ENCODE measurements at places on chromosomes 6 and 20.

DNA sequence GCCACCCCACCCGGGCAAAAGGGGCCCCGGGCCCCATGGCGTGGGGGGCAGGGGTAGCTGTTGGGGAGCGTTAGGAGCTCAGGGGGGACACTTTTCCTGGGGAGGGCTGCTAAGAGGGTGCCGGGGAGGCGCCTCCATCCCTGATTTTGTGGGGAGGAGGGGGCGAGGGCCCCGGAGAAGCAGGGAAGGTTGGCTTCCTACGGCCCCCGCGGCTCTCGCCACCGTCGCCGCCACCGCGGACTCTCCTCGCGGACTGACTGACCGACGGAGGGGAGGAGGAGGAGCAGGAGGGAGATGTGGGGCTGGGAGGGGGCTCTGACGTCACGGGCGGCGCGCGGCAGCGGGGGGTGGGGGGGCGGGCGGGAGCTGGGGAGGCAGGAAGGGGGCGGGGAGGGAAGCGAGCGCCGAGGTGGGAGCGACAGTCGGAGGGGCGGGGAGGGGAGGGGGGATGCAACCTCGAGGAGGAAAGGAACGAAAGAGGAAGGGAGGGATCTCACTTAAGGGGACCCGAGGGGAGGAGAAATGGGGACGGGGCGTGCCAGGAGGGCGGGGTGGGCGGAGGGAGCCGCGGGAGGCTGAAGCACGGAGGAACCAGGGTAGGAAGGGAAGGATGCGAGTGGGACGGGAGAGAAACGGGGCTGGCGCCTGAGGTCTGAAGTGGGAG is 5.1 kb downstream of the GABBR1 start:
- DNase-seq, result peak; percentile 37

GRCh38 chr6:149230712-149231460 is 86.6 kb upstream of the TAB2 start:
- no peak for DNase-seq

- DNase-seq, result no peak
These were observed 33.6 kb downstream of the MAFB start for GRCh38 chr20:40655451-40655850.

DNA sequence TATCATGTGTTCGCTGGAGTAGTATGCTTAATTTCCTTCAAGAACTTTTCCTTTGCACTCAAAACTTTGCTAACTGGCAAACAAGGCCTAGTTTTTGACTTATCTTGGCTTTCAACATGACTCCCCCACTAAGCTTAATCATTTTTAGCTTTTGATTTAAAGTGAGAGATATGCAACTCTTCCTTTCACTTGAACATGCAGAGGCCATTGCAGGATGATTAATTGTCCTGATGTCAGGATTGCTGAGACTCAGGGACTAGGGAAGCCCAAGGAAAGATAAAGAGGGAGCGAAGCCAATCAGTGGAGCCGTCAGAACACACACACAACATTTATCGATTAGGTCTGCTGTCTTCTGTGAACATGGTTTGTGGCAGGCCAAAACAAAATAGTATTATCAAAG is 491.4 kb downstream of the CBLN4 start:
- no peak for DNase-seq

GRCh38 chr6:43725643-43726580 is 38.3 kb upstream of the MRPS18A start:
- no peak for DNase-seq

- no peak for DNase-seq
These were observed 10.4 kb downstream of the FAM110A start for GRCh38 chr20:843912-844311.

DNA sequence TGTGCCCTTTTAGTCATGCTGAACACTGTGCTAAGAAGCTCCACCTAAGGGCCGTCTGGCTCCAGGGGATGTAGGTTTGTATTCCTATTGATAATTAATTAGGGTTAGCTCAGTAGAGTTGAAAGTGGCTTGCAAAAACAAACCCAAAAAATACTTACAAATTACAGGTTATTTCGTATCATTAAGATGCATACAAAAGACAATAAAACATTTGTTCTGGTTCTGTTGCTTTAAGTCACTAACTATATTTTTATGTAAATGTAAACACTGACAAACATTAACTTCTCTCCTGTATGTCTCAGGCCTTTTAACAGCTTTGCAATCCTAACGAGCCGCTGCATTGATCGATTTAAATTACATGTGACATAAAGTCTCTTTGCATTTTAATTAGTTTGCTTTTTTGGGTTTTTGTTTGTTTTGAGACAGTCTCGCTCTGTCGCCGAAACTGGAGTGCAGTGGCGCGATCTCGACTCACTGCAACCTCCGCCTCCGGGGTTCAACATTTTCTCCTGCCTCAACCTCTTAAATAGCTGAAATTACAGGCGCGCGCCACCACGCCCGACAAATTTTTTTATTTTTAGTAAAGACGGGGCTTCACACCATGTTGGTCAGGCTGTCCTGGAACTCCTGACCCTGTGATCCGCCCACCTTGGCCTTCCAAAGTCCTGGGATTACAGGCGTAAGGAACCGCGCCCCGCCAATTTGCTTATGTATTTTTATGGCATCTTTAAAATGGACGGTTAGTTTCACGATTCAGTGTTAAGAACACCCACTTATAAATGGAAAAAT is 110.9 kb downstream of the HFE start:
- no peak for DNase-seq

DNA sequence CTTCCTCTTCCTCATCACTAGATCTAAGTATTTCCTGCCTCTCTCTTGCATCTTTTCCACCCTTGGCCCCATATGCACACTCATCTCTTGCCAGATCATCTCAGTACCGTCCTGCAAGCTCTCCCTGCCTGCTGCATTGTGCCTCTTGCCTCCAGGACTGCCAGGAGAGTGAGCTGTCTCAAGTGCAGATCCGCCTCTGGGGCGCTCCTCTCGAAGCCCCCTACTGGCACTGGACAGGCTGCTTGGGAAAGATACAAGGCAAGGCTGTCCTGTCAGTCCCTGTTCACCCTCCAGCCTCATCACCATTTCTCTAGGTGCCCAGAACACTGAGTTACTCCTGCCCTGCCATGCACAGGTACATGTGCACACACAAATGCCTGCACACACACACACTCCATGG is 10.2 kb downstream of the SYNDIG1 start:
- DNase-seq, result no peak

- no peak for DNase-seq
These were observed 18.4 kb upstream of the TFAP2A start for GRCh38 chr6:10433322-10433721.

DNA sequence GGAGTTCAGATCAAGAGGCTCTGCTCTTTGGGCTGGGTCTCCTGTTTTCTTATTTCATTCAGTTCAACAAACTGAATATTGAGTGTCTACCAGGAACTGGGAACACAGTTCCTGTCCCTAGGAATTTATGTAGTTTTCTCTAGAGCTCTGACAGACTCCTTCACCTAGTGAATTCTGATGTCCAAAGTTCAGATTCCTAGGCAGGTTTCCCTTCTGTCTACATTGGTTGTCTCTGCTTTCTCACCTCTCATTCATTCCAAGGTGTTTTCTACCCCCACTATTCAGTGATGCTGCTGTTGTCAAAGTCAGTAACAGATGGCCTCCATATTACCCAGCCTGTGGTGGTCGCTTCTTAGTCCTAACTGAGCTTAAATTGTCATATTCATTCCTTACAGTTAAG is 4.4 kb downstream of the SMIM13 start:
- DNase-seq, result no peak

GRCh38 chr6:170290296-170291128 is at the start of gene DLL1:
DLL1 (minus strand) TSS chr6:170291078; CDS start chr6:170290139, 939 bp downstream.
- DNase-seq, result no peak

GRCh38 chr20:20664795-20665589 is 47.5 kb downstream of the RALGAPA2 start:
- DNase-seq, result no peak

GRCh38 chr20:50215926-50216325 is 25.3 kb downstream of the CEBPB start:
- no peak for DNase-seq

- no peak for DNase-seq
These were observed 407.1 kb upstream of the RUNX2 start for GRCh38 chr6:44920952-44921491.

GRCh38 chr6:136788069-136788902 is 4.0 kb downstream of the MAP3K5 start:
- no peak for DNase-seq

- DNase-seq, result no peak
These were observed 278.5 kb upstream of the MARCKS start for GRCh38 chr6:113578691-113579090.

GRCh38 chr20:48761023-48761785 is 66.6 kb downstream of the PREX1 start:
- DNase-seq, result no peak

GRCh38 chr6:75349262-75349984 is 64.8 kb upstream of the TMEM30A start:
- no peak for DNase-seq

DNA sequence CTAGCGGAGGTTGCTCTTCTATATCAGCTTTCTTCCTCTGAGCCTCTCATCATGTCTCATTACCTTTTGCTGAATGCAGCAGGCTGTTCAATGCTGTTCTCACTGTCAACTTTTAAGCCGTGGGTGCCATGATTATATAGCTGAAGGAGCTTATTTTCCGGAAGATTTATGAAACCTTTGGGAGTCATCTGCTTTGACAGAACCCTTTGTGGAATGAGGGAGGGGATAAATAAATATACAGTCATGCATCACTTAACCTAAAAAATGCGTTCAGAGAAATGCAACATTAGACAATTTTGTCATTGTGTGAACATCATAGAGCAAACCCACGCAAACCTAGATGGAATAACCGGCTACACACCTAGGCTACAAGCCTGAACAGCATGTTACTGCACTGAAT is 102.2 kb upstream of the AKAP12 start:
- DNase-seq, result no peak

GRCh38 chr6:118306392-118307238 is 241.5 kb upstream of the PLN start:
- DNase-seq, result no peak

DNA sequence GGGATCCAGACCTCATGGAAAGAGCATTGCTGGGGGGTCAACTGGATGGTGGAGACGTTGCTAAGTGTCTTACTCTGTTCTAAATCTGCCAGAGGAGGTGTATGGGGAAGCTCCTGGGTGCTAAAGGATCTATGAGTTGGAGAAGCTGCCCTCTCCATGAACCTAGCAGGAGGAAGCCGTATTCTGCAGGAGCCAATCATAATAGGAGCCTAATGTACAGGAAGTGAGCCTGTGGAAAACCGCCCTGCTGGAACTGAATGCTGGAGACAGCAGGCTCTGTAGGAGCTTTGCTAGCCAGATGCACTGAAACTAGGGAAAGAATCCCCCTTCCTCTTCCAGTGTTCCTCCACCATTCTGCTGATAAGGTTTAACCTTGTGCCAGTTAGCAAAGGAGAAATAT is 10.9 kb downstream of the CASP8AP2 start:
- DNase-seq, result no peak

- DNase-seq, result no peak
These were observed 70.6 kb downstream of the UBE3D start for GRCh38 chr6:82995066-82995465.

GRCh38 chr6:168190646-168191443 is 111.8 kb upstream of the FRMD1 start:
- no peak for DNase-seq

DNA sequence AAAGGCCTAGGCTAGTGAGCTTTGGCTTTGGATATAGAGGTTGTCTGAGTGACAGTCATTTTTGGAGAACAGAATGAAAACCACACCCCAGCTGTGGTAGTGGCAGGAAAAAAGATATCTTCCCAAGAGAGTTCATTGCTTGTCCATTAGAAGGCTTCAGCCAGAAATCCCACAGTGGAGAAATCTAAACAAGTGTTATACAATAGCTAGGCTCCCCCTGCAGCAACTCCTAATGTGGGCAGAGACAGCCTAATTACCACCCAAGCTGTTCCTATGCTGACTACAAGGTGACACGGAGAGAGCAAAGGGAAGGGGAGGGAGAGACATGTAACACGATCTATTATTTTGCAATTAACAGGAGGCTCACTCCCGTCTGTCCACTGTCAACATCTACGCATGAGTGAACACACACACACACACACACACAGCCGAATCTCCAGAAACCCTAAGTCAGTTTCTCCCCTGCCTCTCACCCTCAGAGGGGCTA is 147.5 kb upstream of the TCF21 start:
- no peak for DNase-seq

DNA sequence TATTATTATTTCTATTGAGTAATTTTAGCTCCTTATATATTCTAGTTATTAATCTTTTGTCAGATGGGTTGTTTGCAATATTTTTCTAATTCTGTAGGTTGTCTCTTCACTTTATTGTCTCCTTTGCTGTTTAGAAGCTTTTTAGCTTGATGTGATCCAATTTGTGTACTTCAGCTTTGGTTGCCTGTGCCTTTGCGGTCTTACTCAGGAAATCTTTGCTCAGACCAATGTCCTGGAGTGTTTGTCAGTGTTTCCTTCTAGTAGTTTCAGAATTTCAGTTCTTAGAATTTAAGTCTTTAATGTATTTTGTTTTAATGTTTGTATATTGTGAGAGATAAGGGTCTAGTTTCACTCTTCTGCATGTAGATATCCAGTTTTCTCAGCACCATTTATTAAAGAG is 916.0 kb upstream of the EYS start:
- DNase-seq, result no peak

DNA sequence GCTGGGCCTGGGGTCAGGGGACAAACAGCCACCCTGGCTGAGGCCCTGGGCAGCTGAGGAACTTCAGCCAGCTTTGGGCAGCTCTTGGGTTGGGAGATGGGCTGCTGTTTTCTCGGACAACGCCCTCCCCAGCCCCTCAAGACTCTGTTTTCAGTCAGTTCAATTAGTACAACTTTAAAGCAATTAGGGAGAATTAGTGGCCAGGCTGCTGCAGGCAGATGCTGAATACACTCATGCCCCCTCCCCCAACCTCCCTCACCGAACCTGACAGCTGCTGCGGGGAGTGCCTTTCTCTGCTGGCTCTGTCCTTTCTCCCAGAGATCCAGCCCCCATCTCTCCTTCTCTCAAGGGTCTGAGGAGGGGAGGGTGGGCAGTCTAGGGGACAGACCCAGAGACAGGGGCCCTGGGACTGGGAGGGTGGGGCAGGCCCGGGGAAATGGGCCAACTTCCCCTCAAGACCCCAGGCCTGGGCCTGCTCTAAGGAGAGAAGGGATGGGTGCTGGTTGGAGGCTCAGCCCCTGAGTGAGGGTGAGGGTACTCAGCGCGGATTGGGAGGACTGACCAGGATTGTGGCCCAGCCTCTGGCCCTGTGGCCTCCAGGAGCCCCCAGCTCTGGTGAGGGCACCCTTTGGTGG is 17.8 kb upstream of the MYT1 start:
- DNase-seq, result no peak

All from stimulated activated CD4-positive, alpha-beta T cell treated with anti-CD3 and anti-CD28 coated beads, Interleukin-15, amount 100 ng/mL, for 1 hour (primary cell).